ENCODE measurements at places on chromosomes 2 and 18.

GRCh38 chr18:32401621-32402020 is 69.1 kb downstream of the GAREM1 start:
- no peak for DNase-seq

DNA sequence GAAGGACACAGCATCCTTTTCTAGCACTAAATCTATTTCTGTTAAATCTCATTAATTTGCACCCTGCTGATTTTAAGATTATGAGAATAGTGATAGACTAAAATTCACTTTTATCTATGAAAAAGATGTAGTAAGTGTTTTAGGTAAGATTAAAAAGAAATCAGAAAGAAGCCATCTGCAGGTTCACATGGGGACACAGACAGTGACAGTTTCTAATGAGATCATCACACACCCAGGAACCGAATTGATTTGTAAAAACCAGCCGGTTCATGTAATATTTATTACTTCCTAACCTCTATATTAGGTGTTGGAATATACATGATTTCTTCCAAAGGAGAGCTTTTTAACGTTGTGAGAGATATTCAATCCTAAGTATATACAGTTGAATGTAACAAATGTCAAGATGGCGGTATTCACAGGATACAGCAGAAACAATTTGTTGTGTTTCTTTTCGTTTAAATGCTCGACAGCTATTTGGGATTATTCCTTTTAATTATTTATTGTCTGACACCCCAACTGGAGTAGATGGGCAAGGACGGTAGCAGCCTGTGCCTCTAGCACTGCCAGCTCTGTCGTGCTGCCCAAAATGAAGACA is 223.4 kb downstream of the CCDC102B start:
- DNase-seq = no peak

GRCh38 chr2:6992794-6993228 is 75.6 kb downstream of the RNF144A start:
- no peak for DNase-seq

- no peak for DNase-seq
Measured at GRCh38 chr2:236767941-236768340, 198.3 kb downstream of the ACKR3 start.

- no peak for DNase-seq
Measured at GRCh38 chr2:75256485-75256884, 57.2 kb upstream of the TACR1 start.

DNA sequence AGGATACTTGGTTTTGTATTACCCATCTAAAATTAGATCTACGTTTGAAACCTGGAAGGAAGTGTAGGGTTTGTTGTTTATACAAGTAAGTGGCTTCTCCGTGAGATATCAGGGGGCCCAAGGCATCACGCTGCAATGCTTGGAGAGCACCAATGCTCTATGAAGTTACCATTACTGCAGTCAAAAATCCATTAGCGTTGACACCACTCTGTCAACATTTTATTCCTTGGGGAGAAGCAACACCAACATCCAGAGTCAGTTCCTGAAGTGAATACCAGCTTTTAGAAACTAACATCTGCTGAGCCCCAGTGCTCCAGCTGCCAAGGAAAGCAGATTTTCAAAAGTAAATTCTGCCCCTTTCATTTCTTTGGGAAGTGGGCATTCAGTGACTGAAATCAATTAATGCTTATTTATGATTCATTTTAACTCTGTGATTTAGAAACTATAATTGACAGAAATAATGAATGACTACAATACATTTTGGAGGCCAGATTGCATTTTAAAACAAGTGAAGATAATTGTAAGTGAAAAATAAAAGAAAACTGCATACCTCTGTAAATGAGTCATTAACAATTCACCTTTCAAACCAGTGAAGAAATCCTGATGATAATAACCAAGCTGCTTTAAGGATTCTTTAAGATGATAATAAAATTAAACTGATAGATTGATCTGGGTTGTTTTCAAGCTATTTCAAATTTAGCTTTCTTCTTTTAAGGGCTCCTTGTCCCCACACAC is 30.5 kb downstream of the LRP1B start:
- DNase-seq = no peak

DNA sequence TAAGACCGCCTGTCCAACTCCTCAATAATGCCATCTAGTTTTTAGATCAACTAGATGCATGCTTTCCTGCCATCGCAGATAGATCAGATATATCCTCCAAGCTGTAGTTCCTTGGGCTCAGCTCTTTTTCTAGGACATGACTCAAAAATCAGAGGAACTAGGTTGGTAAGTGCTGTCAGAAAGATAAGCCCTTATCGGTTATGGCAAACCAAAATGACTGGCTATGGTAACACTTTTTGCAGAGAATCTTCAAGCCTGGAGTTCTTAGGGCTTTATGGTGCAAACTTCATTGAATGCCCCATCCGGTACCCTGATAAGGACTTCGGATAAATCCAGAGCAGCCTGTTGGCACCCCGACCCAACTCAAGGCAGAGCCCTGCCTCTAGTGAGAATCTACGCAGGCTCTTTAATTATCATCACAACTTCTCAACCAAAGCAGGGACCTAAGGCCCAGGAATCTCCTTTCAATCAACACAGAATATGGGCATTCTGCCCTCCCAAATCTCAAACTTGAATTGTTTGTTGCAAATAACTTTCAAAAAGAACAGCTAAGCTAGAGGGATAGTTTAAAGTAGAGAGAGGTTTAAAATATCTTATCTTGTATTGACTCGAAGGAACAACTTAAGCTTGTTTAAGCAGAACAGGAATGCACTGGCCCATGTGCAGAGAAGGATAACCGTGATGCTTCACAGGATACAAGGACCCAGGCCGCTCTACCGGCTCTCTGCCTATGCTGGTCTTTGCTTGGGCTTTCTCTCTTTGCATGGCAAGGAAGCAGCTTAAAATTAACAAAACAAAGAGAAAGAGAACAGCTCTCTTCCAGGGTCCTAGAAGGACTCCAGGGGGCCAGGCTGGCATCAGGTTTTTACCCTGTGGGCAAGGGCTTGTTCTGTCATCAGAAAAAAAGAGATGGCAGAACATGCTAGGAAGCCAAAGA is 3.4 kb upstream of the CYP1B1 start:
- no peak for DNase-seq

All from NCI-H1048 (cell line).